Effector memory CD8-positive, alpha-beta T cell (primary cell): ENCODE measurements at places on chromosomes 2 and 18.

GRCh38 chr2:59732871-59733566, 820.4 kb downstream of the BCL11A start:
- H3K27ac ChIP-seq, result no peak overlapping the region
- H3K36me3 ChIP-seq, result no peaks in the 10 kb centered on the region
- no peak for DNase-seq

- H3K27ac ChIP-seq, result no peak overlapping the region
- H3K4me3 ChIP-seq, result no peak overlapping the region
- H3K36me3 ChIP-seq, result no peaks in the 10 kb centered on the region
- no peak for DNase-seq
Observed at GRCh38 chr2:41068740-41069139, 616.9 kb upstream of the SLC8A1 start.

DNA sequence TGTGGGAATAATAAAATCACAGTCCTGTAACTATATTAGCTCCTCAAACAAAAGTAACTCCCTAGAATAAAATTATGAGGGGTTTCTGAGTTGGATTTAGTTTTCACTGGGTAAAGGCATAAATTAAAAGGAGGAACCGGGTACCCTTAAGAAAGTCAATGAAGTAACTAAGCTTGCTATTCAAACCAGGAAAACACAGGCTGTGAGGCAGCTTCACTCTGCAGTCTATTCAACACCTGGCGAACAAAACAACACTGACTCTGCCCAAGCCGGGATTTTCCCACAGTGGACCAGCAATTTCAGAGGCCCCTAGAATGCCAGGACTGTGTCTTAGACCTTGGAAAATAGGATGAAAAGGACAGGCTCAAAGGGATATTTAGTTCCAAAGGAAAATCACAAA, 24.6 kb upstream of the CREB1 start:
- H3K36me3 ChIP-seq, result peaks cover 4% of the 10 kb centered on the region
- no peak overlapping the region for H3K4me3 ChIP-seq
- no peak for DNase-seq

GRCh38 chr2:206886696-206887095, 52.6 kb upstream of the CPO start:
- DNase-seq, result no peak
- H3K36me3 ChIP-seq, result no peaks in the 10 kb centered on the region
- no peak overlapping the region for H3K4me3 ChIP-seq
- no peaks in the 10 kb centered on the region for H3K27me3 ChIP-seq
- H3K4me1 ChIP-seq, result no peaks in the 10 kb centered on the region

DNA sequence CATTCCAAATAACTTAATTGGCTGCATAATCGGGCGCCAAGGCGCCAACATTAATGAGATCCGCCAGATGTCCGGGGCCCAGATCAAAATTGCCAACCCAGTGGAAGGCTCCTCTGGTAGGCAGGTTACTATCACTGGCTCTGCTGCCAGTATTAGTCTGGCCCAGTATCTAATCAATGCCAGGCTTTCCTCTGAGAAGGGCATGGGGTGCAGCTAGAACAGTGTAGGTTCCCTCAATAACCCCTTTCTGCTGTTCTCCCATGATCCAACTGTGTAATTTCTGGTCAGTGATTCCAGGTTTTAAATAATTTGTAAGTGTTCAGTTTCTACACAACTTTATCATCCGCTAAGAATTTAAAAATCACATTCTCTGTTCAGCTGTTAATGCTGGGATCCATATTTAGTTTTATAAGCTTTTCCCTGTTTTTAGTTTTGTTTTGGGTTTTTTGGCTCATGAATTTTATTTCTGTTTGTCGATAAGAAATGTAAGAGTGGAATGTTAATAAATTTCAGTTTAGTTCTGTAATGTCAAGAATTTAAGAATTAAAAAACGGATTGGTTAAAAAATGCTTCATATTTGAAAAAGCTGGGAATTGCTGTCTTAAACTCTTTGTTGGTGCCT, 1.4 kb downstream of the PCBP1 start:
- H3K4me1 ChIP-seq, result peaks cover 57% of the 10 kb centered on the region
- peaks cover 58% of the 10 kb centered on the region for H3K36me3 ChIP-seq
- H3K27ac ChIP-seq, result peak overlapping the region; percentile 100
- H3K27me3 ChIP-seq, result no peaks in the 10 kb centered on the region

DNA sequence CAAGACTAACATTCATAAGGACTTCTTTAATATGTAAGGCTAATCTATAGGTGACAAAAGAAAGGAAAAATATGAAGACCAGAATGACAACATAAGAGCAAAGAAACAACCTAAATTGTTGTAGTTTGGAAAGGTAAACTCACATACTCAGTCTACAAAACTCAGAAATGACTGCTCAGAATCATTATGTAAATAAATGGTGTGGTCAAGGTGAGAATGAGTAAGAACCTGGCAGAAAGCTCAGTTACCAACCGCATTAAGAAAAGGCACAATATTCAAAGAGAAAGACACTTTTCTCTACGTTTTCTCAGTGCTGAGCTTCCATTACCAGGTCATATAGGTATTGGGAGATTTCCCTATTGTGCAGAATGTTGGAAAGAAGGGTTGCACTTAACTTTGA, 15.8 kb downstream of the ATF2 start:
- peak overlapping the region; percentile 25 for H3K4me3 ChIP-seq
- no peaks in the 10 kb centered on the region for H3K27me3 ChIP-seq
- no peak for DNase-seq
- H3K4me1 ChIP-seq, result peaks cover 64% of the 10 kb centered on the region

- DNase-seq, result no peak
- H3K27ac ChIP-seq, result no peak overlapping the region
- peaks cover 5% of the 10 kb centered on the region for H3K36me3 ChIP-seq
- H3K4me1 ChIP-seq, result peaks cover 4% of the 10 kb centered on the region
- peaks cover 5% of the 10 kb centered on the region for H3K27me3 ChIP-seq
Observed at GRCh38 chr2:109497463-109497862, 116.3 kb downstream of the SEPTIN10 start.

- no peaks in the 10 kb centered on the region for H3K27me3 ChIP-seq
- no peaks in the 10 kb centered on the region for H3K36me3 ChIP-seq
- no peak overlapping the region for H3K4me3 ChIP-seq
- no peak for DNase-seq
- H3K4me1 ChIP-seq, result no peaks in the 10 kb centered on the region
Observed at GRCh38 chr2:47265751-47266231, 110.7 kb upstream of the STPG4 start.

DNA sequence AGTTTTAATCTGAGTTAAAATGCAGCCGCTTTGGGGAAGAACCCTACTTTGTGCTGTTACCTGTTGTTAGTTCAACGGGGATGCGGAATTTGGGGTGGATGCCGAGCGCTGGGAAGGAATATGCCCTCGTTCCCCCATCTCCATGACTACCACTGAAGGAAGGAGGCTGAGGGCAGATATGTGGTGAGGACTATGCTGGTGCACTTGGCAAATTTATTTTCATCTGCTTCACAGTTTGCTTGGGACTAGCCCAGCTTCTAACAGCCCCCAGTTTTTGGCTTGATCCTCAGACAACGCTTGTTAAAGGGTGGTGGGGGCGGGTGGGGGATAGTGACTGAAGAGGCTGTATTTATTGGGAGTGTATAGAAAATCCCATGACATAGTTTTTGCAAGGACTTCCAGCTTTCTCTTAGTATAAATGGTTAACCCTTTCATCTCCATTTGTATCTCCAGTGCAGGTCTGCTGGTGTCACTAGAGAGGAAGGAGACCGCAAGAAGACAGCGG, 100.8 kb downstream of the COLEC12 start:
- no peaks in the 10 kb centered on the region for H3K36me3 ChIP-seq
- DNase-seq, result no peak
- H3K27me3 ChIP-seq, result peaks cover 13% of the 10 kb centered on the region
- no peak overlapping the region for H3K4me3 ChIP-seq
- no peaks in the 10 kb centered on the region for H3K4me1 ChIP-seq
- no peak overlapping the region for H3K27ac ChIP-seq

GRCh38 chr2:152176113-152176714, 651 bp upstream of the STAM2 start:
- H3K4me1 ChIP-seq, result peaks cover 22% of the 10 kb centered on the region
- H3K36me3 ChIP-seq, result peaks cover 9% of the 10 kb centered on the region
- no peak for DNase-seq
- H3K27ac ChIP-seq, result peak overlapping the region; percentile 100

DNA sequence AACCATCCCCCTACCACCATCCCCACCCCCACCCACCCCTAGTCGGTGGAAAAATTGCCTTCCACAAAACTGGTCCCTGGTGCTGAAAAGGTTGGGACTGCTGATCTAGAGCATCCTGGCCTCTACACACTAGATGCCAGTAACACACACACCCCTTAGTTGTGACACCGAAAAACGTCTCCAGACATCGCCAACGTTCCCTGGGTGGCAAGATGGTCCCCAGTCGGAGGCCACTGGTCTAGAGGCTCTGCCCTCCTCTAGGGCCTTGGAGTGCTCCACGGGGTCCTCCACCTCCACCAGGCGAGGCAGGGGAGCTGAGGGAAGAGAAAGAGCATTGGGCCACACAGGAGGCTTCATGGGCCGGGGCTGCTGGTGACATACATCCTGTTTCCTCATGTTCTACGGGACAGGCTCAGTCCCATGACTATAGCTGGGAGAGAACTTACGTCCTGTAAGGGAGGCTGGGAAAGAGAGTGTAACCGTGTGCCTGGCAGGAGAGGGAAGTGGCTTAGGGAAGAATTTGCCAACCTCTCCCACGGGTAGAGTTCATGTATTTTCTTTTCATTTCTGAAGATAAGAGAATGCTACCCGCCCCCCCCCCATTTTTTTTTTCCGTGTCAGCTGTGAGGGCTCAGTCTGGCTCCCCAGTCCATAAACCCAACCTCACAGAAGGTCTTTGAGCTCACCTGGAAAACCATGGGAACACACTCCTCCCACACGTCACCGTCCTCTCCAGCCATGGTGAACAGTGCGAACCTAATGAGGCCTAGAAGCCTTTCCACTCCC, 132.7 kb upstream of the MYCN start:
- H3K27me3 ChIP-seq, result no peaks in the 10 kb centered on the region
- DNase-seq, result no peak
- H3K27ac ChIP-seq, result no peak overlapping the region
- no peak overlapping the region for H3K4me3 ChIP-seq
- peaks cover 1% of the 10 kb centered on the region for H3K4me1 ChIP-seq

DNA sequence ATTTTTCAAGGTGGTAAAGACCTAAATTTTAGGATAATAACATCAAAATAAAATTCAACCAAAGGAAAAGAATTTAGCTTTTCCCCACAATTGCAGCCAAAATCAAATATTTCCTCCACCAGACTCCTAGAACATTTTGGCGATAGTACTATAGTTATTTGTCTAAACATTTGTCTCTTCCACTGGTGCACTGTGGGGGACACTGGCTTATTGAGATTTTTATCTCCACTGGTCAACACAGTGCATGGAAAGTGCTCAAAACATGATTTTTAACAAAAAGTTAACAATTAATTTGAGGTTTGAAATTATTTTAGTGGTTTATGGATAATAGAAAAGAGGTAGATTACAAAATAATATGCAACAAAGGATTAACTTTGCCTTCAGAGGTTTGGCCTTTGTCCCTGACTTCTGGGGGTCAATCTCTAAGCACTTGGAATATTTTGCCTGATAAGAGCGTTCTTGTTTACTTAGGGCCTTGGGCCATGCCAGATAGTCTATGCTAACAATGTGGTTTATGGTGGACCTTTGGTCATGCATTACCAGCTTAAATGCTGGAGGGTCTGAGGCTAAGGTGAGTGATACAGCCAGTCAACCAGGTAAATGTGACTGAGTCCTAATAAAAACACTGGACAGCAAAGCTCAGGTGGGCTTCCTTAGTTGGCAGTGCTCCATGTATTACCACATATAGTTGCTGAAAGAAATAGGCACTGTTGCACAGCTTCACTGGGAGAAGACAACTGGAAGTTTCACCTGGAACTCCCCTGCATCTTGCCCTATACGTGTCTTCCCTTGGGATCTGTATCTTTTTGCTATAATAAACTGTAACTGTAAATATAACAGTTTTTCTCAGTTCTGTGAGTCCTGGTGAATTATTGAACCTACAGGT, 67.2 kb upstream of the SATB2 start:
- no peak for DNase-seq
- H3K27me3 ChIP-seq, result no peaks in the 10 kb centered on the region
- H3K4me1 ChIP-seq, result no peaks in the 10 kb centered on the region

DNA sequence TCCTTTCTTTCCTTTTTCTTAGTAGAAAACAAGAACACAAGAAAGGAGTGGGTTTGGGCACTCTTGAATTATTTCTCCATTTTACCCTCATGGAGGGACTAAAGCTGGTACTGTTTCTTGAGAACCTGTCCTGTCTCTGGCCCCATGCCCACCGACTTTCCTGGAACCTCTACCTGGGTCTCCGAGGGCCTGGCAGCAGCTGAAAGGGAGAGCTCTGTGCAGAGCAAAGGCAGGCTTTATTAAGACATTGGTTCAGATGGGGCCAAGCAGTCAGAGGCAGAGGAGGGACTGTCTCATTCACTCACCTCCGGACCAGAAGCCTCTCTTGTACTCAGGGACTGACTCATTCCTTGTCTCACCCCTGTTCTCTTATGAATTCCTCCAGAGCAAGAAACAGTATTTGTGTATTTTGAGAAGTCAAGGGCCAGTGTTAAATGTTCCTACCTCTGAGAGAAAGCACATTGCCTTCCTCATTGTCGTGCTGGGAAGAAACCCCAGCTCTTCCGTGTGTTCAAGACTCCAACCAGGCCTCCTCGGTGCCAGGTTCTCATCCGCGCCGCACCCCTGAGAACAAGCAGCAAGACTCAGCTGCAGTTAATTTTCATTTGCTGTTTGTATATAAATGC, 201.9 kb upstream of the NT5C1B start:
- no peaks in the 10 kb centered on the region for H3K36me3 ChIP-seq
- no peaks in the 10 kb centered on the region for H3K27me3 ChIP-seq
- H3K4me1 ChIP-seq, result no peaks in the 10 kb centered on the region
- no peak for DNase-seq

DNA sequence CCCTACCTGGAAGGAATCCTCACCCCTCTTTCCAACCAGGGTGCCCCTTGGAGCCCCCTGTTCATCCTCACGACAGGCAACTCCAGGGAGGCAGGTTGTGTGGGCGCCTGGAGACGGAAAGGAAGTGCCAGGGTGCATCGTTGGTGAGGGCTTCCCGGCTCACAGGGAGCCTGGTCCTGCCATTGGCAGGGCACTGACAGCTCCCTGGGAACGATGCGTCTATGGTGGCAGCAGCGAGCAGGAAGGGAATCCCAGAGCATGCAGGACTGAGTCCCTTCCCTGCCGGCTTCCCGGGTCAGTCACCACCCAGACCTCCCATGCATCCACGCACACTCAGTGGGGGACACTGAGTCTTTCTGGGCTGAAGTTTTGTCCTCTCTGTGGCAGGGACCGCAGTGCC, 117.6 kb downstream of the INHBB start:
- no peak for DNase-seq
- H3K27me3 ChIP-seq, result peaks cover 4% of the 10 kb centered on the region
- no peak overlapping the region for H3K4me3 ChIP-seq
- H3K27ac ChIP-seq, result no peak overlapping the region
